ENCODE measurements at places on chromosomes 1 and 21.

DNA sequence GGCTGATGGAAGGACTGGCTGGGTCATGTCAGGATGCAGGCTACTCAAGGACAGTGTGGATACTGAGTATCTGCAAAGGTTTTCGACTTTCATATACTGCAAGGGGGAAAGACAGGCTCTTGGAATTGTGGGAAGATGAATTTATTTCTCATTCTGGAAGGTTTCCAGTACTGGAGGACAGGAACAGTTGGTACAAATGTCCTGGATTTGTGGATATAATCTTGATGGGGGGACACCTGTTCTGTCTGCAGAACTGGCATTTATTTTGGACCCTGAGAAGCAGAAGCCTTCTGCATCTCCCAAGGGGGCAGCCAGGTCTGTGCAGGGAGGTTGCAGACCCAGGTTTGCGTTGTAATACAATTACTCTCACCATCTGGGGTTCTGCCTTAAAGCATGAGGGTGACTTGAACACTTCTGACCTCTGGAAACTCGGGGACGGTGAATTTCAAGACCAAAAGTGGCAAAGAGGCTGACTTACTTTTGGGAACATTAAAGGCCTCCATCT, 65.8 kb downstream of the NOS1AP start:
- no peak for DNase-seq

- no peak for DNase-seq
Measured at GRCh38 chr1:112929979-112930378, 26.0 kb downstream of the SLC16A1 start.

DNA sequence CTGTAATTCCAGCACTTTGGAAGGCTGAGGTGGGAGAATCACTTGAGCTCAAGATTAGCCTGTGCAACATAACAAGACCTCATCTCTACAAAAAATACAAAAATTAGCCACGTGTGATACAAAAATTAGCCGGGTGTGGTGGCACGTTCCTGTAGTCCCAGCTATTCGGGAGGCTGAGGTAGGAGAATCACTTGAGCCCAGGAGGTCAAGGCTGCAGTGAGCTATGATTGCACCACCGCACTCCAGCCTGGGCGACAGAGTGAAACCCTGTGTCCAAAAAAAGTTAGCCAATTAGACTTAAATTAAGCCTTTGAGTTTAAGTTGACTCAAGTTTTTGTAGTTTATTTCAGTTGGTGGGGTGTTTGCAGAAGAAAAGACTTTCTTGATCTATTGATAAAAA, 11.8 kb downstream of the CXADR start:
- DNase-seq, result no peak

DNA sequence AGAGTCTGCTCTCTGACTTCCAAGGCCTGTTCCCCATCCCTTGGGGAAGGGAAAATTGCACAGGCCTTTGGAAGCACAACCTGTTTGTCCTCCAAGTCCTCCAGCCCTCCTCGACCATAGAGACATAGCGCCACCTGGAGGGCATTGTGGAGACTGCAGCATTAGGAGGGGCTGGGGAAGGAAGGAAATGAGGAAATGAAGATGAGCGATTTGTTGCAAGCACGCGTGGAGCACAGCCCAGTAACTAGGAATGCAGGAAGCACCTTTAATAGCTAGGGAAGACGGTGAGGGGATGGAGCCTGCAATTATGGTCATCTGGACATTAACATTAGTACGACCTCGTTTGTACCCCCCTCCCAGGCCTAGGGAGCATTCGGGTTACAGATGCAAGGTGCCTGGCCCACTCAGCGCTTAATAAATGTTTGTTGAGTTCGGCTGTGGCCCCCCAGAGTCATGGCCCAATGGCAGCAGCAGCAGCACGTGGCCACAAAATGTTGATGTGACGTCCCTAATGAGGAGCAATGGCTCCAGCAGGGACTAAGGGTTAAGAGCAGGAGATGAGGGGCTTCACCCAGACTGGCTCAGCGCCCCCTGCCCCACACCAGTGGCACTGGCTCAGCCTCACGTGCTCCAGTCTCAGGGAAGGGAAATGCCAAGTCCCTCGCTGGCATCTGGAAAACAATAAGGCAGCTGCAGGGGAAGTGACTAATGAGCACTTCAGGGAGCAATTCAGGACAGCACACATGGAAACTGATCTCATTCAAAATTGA, 8.0 kb upstream of the CAMK2N1 start:
- DNase-seq, result peak; percentile 80

DNA sequence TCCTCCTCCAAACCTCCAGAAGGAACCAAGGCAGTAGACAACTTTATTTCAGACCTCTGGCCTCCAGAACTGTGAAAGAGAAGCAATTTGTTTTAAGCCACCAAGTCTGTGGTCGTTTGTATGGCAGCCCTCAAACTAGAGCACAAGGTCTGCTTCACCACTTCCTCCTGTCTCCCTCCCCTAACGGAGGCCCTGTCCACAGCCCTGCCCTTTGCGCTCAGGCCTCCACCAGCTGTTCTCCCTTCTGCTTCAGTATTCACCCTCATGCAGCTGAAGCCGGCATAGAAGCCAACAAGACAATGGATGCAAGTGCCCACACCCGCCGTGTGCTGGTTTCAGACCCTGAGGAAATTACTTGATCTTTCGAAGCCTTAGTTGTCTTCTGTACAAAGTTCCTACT, 364.1 kb downstream of the HHAT start:
- DNase-seq, result no peak

GRCh38 chr1:211521102-211521815, 29.3 kb upstream of the RD3 start:
- no peak for DNase-seq

- no peak for DNase-seq
Measured at GRCh38 chr1:38644092-38644491, 215.5 kb downstream of the RRAGC start.

DNA sequence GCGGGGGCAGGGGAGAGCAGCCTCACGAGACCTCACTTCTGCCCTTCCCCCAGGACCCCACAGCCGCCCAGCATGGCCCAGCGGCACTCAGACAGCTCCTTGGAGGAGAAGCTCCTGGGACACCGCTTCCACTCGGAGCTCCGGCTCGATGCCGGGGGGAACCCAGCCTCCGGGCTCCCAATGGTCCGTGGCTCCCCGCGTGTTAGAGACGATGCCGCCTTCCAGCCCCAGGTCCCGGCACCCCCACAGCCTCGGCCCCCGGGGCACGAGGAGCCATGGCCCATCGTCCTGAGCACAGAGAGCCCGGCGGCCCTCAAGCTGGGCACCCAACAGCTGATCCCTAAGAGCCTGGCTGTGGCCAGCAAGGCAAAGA, 8.5 kb downstream of the ARHGEF16 start:
- DNase-seq, result no peak

- DNase-seq, result no peak
Measured at GRCh38 chr1:88463401-88463985, 220.6 kb upstream of the PKN2 start.

DNA sequence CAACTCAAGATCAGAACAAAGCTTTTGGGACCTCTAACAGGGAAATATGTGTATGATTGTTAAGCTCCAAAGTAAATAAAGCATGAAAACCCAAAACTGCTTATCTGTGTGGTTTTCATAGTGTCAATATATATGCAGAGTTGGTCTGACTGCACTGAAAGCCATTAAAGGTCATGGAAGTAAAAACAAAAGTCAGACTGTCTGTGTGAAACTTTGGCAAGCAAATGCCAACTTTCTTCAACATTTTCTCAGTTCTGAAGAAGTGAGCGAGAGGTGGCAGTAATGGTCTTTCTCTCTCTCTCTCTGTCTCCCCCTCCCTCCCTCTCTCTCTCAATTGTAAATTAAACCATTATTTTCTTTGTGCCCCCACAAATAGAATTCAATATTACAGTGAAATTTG, 100.1 kb upstream of the S1PR1 start:
- DNase-seq, result no peak

DNA sequence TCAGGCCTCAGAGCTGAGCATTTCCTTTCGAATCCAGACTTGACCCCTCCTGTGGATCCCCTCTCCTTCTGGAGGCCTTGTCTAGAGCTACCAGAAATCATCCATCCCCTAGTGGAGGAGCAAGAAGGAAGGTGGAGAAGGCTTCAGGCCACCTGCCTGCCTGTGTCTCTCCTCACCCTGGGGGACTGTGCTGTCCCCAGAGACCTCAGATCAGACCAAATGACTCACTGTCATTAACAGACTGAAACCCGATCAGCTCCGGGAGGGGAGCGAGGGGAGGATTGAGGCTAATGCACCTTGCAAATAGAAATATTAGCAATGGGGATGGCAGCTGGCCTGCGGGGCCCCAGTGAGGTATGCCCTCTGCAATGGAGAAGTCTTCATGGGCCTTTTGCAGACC, 2.1 kb downstream of the MYBPH start:
- DNase-seq, result peak; percentile 99

- DNase-seq, result no peak
Measured at GRCh38 chr1:8396786-8397406, 79.0 kb downstream of the SLC45A1 start.

DNA sequence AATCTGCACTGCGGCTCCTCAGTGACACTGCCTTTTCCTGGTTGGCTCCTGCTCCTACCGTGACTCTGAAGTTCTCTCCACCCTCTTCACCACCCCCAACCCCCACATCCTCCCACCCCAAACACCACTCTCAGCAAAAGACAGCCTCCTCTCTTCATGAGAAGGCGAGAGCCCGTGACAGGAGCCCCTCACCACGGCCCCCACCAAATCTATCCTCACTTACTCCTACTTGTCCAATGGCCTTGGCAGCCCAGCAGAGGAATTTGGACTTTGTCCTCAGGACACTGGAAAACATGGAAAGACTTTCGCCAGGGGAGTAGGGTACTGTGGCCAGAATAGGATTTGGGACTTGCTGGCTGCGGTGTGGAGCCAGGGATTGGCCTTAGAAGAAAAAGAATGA, 6.9 kb downstream of the TMEM125 start:
- DNase-seq, result no peak

DNA sequence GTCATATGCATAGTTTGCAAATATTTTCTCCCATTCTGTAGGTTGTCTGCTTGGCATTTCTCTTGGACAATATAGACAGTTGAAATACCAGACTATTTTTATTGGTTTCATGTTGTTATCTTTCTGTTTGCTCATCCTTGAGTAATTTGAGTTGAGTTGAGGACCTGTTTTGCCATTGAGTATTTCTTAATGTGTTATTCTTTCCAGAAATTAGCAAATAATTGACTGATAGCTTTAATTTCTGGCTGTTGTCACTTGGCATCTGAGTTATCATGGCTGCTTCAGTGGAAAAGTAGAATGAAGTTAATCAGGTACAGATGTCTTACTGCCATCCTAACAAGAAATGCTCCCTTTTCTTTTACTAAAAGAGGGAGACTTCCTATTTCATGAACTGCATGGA, 264.8 kb upstream of the DUSP10 start:
- no peak for DNase-seq

DNA sequence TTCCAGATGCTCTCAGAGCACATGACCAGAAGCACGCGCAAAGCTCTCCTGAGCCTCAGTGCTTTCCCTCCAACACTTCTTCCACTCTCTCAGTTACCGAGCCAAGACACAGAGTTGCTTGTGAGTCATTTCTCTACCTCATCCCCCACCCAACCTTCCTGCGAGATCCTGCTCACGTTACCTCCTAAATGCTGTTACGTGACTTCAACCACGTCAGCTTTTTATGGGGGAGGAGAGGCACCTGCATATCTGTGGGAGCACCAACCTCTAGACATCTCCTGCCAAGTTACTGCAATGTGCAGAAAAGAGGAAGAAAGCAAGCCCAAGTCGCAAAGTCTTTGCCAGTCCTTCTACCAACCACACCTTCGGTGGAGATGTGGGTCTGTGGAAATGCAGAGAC, 27.2 kb upstream of the ERG start:
- no peak for DNase-seq

Measured in NCI-H1436 (cell line).